ENCODE measurements at places on chromosomes 2 and 18. TPM values are rescaled to one million over a fixed set of nuclear protein-coding genes. Genes with fewer than 3 reads are reported as not detected.

PPM1G gene
- total RNA-seq = 52.4 TPM

EFHD1 gene
- total RNA-seq = 1.3 TPM

SPP2 gene
- total RNA-seq = not detected

DNER gene
- 1.7 TPM for total RNA-seq

AKAIN1 gene
- total RNA-seq = not detected

Measured in articular chondrocyte of knee joint (primary cell).